NCI-H2081 treated with DMSO at 0.1 percent for 48 hours (cell line): ENCODE measurements at places on chromosomes 6 and 20.

- DNase-seq, result no peak
These were observed 212.9 kb upstream of the TBX18 start for GRCh38 chr6:84977363-84977705.

GRCh38 chr20:63863021-63863797 lies 1.9 kb upstream of the TPD52L2 start:
- no peak for DNase-seq

GRCh38 chr6:168088161-168089053 lies 9.4 kb upstream of the FRMD1 start:
- DNase-seq, result no peak

DNA sequence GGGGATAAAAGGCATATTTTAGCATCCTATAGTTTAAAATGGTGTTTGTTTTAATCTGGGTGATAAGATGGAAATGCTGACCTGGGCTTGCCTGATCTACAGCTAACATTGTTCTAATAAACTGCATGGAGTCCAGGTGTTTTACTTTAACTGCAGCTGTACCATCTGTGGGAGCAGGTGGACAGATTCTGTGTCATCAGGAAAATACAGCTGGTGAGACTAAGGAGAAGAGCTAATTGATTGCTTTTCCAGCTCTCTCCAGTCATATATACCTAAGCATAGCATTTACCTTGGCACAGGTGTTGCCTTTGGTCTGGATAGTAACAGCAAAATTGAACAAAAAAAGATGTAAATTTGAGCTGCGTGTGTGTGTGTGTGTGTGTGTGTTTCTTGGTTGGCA lies 31.6 kb downstream of the CBFA2T2 start:
- peak; percentile 97 for DNase-seq

DNA sequence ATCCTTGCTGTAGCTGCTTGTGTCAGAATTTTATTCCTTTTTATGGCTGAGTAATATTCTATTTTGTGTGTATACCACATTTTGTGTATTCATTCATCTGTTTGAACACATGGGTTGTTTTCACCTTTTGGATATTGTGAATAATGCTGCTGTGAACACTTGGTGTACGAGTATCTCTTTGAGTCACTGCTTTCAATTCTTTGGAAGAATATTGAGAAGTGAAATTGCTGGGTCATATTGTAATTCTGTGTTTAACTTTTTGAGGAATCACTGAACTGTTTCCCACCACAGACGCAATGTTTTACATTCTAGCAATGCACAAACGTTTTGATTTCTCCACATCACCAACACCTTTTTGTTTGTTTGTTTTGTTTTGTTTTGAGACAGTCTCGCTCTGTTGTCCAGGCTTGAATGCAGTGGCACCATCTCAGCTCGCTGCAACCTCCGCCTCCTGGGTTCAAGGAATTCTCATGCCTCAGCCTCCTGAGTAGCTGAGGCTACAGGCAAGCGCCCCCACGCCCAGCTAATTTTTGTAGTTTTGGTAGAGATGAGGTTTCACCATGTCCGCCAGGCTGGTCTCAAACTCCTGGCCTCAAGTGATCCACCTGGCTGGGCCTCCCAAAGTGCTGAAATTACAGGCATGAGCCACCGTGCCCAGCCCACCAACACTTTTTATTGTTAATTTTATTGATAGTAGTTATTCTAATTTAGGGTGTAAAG lies 21.7 kb downstream of the CPXM1 start:
- no peak for DNase-seq

DNA sequence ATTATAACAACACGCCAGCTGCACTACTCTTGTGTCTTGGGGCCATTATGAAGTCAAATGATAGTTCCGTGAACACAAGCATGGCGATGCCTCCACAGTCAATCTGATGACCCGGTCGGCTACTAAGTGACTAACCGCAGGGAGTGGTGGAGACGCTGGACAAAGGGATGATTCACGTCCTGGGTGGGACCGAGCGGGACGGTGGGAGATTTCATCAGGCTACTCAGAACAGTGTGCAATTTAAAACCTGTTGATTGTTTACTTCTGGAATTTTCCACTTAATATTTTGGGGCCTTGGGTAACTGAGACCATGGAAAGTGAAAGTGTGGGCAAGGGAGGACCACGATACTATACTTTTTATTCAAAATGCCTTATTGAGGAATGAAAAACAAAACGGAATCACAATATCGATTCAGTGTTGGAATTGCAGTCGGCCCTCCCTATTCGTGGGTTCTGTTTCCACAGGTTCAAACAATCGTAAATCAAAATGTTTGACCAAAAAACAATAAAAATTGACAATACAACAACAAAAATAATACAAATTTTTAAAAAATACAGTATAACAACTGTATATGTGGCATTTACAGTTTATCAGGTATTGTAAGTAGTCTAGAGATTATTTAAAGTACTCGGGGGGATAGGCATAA lies 66.5 kb downstream of the MYLK4 start:
- no peak for DNase-seq

- no peak for DNase-seq
These were observed 85.6 kb upstream of the PTPRK start for GRCh38 chr6:128605961-128606360.

GRCh38 chr6:3501826-3502500 lies 45.1 kb upstream of the SLC22A23 start:
- no peak for DNase-seq

DNA sequence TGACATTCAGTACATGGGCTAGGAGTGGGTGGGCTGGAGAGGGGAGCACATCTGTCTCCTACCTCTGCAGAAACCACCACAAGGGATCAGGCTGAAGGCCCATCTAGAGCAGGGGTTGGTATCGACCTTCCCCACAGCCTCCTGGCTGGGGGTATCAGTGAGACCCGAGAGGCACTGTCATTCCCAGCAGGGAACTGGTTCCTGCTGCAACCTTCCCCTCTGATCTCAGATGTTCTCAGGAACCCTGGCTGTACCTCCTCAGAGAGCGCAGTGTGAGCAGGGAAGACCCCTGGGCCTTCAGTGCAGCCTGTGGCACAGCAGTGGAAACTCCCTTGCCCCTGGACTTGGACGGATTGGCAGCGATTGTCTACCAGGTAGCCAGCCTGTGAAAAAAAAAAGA lies 7.8 kb downstream of the IP6K3 start:
- no peak for DNase-seq

DNA sequence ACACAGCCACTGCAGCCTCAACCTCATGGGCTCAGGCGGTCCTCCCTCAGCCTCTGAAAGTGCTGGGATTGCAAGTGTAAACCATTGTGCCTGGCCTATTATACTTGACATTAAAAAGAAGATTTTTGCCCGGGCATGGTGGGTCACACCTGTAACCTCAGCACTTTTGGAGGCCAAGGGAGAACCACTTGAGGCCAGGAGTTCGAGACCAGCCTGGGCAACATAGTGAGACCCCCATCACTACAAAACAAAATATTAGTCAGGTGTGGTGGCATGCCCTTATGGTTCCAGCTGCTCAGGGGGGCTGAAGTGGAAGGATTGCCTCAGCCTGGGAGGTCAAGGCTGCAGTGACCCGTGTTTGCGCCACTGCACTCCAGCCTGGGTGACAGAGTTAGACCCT lies 42.4 kb downstream of the FAM217A start:
- DNase-seq, result no peak

DNA sequence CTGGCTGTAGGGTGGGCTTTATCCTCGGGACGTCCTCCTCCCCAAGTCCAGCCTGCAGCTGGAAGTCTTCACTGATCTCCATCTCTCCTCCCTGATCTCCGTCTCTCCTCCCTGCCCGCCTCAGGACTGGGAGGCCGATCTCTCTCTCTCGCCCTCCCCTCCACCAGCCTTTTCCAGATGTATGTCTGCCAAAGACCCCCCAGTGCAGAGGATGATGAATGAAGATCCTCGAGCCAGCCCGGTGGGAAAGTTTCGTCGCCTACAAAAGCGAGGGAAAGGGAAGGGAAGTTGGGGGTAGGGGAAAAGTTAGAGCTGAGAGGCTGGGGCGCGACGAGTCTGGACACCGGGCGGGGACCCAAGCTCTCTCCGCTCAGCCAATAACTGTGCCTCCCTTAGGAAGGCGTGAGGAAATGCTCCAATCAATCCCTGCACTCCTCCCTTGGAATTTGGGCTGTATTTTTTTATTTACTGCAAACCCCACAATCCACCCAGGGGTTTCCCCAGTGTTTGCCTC lies 595 bp upstream of the SRF start:
- no peak for DNase-seq

DNA sequence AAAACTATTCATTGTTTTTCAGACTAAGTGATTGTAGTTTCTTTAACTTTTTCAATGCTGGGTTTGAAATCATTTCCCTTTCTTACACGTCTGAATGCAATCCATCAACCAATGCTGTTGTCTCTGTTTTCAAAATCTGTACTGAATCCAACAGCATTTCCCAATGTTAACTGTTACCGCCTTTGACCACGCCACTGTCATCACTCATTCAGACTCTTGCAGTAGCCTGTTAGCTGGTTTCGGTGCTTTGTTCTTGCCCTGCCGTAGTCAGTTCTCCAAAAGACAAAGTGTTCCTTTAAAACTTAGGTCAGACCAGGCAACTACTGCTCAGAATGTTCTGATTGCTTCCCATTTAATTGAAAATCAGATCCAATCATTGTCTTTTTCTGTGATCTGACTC lies 131.3 kb downstream of the PLCB4 start:
- DNase-seq, result no peak

DNA sequence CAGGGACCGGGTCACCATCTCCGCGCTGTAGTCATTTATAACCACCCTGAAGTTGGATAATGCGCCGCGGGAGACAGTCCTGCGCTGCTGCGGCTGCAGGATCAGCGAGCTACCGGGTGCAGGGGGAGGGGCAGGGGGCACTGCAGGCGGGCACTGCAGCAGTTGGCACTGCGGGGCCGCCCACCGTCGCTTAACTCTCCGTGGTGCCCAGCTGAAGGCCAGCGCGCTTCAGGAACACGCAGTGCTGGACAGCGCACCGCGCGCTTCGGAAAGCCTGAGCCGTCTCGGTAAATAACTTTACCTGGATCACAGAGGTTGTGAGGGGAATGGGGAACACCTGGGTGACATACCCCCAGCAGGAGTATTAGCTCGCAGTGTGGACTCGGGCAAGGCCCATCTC lies 12.4 kb upstream of the LRFN2 start:
- DNase-seq, result no peak

DNA sequence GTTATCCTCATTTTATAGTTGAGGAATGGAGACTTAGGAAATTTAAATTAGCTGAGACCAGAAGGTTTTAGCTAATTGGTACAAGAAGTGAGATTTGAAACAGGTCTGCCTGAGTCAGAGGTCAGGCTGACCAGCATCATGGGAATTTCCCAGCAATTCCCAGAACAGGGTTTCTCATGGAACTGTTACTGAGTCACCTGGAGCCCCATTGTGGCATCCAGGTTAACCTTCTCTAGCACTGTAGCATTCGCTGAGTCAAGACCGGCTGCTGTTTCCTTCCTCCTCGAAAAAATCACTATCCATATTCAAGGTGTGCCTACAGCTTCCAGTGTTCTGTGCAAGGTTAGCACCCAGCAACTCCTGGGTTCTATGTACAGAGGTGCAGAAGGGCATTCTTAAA lies 238.0 kb upstream of the MAN1A1 start:
- no peak for DNase-seq

GRCh38 chr6:151481786-151482185 lies 12.0 kb upstream of the CCDC170 start:
- DNase-seq, result no peak

DNA sequence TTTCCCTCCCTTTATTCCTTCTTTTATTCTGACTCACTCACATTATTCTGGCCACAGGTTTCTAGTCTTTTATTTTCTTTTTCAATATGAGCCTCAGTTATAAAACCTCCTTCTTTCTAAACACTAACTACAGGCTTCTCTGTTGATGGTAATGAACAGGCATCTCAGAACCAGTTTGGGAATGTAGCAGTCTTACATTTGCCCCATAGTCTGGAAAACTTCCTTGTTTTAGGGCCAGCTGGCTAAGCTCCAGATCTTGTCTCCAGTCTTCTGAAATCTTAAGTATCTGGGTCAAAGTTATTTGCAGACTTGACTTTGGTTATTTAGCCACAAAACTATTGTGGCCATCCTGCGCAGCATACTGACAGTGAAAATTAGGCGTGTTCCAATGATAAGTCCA lies 97.0 kb upstream of the MAN1A1 start:
- DNase-seq, result no peak

GRCh38 chr6:1726341-1726768 lies 116.6 kb downstream of the FOXC1 start:
- no peak for DNase-seq

GRCh38 chr20:20802328-20802727 lies 89.9 kb upstream of the RALGAPA2 start:
- no peak for DNase-seq

DNA sequence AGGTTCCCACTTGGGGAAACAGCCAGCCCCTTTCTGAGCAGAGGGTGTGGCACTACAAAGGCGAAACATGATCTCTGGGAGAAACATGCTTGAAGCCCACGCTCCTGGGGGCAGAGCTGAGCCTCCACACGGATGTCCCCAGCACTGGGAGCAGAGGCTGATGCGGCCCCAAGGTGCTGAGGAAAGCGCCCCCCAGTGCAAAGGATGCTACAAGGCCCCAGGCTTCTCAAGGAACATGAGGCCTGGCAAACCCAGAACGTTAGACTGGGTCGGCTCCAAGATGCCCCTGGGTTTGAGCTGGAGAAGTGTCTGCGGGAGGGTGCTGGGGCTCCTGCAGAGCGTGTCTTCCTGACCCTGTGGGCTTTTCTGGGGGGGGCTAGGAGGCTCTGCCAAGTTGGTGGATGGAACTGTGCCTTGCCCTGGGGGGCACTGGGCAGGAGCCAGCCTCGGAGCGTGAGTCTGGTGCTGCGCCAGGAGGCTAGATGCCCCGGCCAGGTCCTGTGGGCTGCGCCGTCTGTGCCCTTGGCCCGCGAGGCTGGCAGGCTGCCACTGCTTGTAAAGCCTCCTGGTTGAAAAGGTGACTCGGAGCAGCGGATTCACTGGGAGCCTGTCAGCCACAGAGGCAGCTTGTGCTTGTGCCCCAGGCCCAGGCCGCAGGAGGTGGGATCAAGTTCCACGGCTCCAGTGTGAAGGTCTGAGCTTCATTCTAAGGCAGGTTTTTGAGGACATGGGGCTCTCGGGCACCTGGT lies 8.1 kb downstream of the SYNJ2 start:
- no peak for DNase-seq

DNA sequence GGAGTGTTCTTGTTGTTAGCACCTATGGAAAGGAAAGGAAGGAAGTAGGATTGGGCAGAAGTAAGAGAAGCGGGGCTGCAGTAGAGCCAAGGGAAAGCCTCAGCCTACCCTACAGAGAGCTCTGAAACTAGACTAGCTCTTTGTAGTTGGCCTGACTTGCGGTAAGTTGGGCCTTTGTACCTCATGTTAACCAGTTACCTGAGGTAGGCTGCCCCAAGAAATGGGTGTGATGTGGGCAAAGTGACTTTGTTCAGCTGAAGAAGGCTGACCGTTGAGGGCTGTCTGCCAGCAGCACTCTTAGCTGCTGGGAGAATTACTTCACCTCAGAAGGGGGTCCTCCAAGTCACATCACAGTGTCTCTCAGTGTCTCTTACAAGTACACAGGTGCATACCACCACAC lies 54.9 kb upstream of the FAM184A start:
- no peak for DNase-seq

- DNase-seq, result no peak
These were observed 49.3 kb upstream of the ARID1B start for GRCh38 chr6:156727715-156728385.
